ENCODE measurements at places on chromosomes 7 and 10. TPM values are rescaled to one million over a fixed set of nuclear protein-coding genes. Genes with fewer than 3 reads are reported as not detected.

- DNase-seq: no peak
Observed at GRCh38 chr10:80271416-80271815, 18.0 kb downstream of the MAT1A start.

- no peak for DNase-seq
Observed at GRCh38 chr7:101681170-101682007, 52.3 kb upstream of the MYL10 start.

GRCh38 chr7:37173670-37174069 lies 275.0 kb downstream of the ELMO1 start:
- DNase-seq: no peak

- no peak for DNase-seq
Observed at GRCh38 chr10:543131-543530, 146.3 kb downstream of the DIP2C start.

Gene NRG3
- 1.9 TPM for polyA plus RNA-seq

Gene AKR1D1
- polyA plus RNA-seq: not detected

Gene MALRD1
- polyA plus RNA-seq: 1.3 TPM
